ENCODE measurements at places on chromosomes 11 and 22.

- no peak for DNase-seq
These were observed 14.8 kb upstream of the FAM168A start for GRCh38 chr11:73612601-73613140.

GRCh38 chr22:32063701-32064100, 20.6 kb downstream of the SLC5A1 start:
- no peak for DNase-seq

DNA sequence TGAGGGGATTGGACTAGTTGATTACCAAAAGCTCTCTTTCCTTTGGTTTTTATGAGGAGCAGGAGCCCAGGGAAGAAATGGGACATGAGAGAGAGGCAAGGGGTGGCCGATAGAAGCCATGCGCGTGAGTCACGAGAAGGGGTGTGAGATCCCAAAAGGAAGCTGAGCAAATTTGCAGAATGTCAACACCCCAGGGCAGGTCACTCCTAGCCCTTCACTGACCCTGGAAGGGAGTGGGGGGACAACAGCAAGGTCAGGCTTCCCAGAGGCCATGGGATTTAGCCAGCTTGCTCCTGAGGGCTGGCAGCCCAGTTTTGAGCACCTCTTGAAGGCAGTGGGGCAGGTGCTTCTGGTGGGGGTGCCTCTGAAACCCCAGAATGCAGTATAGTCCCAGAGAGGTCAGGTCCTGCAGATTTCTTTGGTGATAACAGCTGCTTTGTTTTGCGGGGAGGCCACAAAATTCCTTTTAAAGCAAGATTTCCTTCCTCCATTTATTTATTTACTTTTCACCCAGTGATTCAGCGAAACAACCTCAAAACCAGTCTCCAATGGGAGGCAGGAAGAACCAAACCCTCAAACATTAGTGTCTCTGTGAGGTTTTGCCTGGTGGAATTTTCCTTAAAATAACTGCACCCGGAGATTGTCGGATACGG, 40.1 kb upstream of the TIMP3 start:
- DNase-seq, result no peak

DNA sequence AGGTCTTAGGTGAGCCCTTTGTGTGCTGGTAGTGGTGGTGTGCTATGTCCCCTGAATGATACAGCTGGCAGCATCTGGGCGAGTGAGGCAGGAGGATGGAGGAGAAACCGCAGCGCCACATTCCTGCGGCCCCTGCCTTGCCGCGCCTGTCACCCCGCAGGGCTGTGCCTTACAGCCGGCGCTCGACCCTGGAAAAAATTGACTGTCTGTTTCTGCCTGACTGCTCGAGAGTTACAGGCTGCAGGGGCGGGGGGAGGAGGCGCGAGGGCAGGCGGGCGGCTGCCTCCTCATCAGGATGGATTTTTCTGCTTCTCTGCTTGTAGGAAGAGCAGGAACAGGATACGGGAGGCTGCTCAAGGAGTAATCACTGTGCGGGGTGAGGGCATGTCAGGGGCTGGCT, 443.4 kb downstream of the MIAT start:
- DNase-seq, result no peak

DNA sequence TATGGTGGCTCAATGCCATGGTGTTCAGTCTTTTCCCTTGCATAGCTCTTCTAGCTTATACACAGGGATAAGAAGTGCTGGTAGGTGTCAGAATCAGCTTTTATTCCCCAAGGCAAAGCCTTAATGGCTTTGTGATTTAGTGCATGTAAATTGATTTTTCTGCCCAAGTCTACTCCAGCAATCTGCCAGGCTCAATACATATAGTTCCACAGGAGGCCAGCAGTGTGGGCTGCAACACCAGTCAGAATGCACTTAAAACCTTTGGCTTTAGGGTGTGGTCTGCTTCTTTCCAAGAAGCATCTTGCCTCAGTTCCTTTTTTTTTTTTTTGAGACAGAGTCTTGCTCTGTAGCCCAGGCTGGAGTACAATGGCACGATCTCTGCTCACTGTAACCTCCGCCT, 14.5 kb upstream of the CAPRIN1 start:
- no peak for DNase-seq

DNA sequence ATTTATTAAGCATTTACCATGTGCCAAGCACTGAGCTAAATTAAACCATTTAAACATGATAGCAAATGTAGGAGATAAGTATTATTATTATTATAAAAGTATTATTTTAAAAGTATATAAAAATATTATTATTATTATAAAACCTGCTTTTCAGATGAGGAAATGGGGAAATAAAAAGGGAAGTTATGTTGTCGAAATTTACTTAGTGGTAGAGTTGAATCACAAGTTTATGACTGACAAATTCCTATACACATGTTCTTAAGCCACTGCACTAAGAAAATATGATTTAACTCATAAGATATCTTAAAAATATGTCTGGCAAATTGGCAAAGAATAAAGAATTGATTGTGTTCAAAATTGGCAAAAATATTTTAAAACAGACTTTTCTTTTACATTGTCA, 53.8 kb downstream of the CASP12 start:
- no peak for DNase-seq

DNA sequence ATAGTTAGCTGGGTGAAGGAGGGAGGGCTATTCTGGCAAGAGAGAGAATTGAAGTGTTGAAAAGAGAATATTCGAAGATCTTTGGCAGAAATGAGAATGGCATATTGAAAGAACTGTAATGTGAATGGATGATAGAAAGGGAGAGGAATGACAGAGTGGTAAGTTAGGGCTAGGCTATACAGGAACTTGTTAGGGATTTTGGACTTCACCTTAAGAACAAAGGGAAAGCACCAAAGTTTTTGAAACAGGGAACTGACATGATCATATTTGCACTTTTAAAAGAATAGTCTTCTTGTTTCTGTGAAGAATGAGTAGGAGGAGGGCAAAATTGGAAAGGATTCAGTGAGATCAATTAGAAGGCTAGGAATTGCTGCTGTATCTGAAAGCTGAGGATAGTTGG, 119.3 kb downstream of the METTL15 start:
- DNase-seq, result no peak

DNA sequence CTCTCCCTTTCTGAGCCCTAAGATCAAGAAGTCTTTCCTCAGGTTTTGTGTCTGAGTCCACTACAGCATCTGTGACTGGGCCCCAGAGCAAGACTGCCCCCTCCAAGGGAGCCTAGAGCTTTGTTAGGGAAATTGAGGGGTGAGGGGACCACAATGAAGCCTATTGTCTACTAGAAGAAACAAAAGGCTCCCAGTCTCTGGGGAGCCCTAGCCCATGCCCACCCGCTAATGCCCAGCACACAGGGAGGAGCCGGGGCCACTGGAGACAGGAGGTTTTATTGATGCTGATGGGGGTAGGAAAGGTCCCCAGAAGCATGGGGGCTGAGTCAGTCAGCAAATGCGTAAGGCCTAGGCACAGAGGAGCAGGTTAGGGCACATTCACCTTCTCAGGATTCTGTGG, 14.0 kb downstream of the RHOG start:
- DNase-seq, result no peak

DNA sequence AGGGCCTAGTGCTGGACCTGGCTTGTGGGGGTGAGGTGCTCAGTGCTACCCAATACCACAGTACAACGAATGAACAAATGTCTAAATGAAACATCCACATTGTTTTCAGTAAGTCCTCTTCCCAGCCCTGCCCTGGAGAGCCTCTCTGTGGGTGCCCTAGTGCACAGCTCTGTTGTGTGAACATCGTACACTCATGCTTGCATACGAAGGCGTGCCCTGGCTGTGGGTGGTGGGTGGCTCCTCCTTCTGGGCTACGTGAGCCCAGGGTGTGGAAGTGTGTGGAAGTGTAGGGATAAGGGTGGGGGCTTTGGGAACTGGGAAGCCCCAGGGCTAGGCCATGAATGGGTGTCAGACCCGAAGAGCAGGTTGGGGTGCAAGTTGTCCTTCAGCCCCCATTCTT, 592 bp upstream of the NLRX1 start:
- DNase-seq, result no peak

DNA sequence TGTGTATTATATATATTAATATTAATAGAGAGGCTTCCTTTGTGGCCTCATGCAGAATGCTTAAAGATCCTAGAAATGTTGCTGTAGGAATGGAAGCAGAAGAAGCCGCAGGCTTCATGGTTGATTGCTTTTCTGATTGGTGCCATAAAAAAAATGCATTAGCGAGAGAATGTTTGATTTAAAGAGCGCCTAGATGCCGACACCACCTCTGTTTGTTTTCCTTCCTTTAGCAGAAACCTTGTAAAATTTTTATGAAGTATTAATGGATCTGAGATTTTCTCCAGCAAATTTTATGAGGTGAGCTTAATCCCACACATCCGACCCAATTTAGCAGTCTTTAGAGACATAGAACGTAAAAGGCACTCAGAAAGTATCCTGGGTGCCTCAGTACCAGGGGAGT, 587.5 kb downstream of the NTM start:
- no peak for DNase-seq

DNA sequence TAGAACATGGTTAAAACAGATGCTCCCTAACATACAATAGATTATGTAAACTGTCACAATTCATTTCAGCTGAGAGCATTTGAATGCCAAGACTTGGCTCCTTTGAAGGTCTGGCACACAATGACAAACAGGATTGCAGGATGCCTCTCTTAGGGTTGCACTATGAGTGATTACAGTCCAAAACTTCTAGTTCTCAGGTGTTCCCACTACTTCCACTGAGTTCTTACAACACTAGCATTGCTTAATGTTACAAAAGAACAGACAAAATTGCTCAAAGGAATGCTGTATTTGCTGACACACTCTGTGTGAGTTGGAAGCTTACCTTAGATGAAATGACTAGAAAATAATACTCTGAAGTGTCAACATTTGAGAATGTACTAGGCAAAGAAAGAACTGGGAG, 2413.8 kb upstream of the RAG2 start:
- no peak for DNase-seq

DNA sequence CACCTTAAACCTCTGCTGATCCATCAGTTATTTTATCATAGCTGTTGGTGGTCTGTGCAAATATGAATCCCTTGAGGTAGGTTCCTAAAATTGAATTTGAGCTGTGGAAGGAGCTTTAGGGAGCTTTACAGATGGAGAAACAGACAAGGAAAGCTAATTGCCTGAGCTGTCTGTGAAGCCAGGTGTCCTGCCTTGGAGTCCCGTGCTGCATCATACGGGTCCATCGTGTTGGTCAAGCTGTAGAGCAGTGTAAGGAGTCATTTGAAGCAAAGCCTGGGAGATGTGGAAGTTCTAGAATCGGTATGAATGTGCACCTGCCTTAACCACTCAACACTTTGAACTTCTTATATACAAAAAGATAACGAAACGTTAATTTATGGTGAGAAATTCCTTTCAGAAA, 1.0 kb downstream of the POLA2 start:
- no peak for DNase-seq

- DNase-seq, result peak; percentile 37
These were observed 15.9 kb downstream of the IL10RA start for GRCh38 chr11:118002010-118002540.

DNA sequence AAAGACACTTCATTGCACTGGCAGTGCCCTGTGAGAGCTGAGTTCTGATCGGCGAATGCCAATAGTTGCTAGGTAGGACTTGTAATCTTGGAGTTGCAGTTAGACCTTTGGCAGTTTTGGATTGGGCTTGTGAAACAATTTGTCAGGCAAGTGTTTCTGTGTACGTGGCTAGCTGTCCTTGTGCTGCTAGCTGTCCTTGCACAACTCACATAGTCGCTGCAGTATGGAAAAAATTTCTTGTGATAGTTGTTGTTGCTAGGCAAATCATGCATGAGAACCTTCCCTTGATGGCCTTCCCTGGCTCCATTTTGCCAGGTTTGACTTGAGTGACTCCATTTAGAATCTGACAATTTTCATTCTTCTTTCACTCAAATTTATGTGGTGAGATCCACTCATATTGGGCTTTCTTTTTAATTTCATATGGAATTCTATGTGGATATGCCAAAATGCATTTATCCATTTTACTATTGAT, 140.7 kb downstream of the APIP start:
- no peak for DNase-seq

- no peak for DNase-seq
These were observed 417.3 kb downstream of the SHANK2 start for GRCh38 chr11:70834984-70835560.

- DNase-seq, result no peak
These were observed 63.4 kb upstream of the UCP3 start for GRCh38 chr11:74072286-74072685.

GRCh38 chr11:92642177-92642931, 327.1 kb upstream of the MTNR1B start:
- DNase-seq, result no peak

Data from CD4-positive, alpha-beta T cell (primary cell).